Tongue (tissue), 3 donors: ENCODE measurements at places on chromosomes 1 and 21. TPM values are rescaled to one million over a fixed set of nuclear protein-coding genes. Genes with fewer than 3 reads are reported as not detected.

NR1I3 gene
- not detected for total RNA-seq

DNAJC28 gene
- 2.8 TPM for total RNA-seq

DOP1B gene
- total RNA-seq = 26.1 TPM

SLC44A5 gene
- 0.82 TPM for total RNA-seq

XCL1 gene
- total RNA-seq = not detected

SH2D2A gene
- not detected for total RNA-seq

KISS1 gene
- total RNA-seq = not detected

LIN28A gene
- not detected for total RNA-seq

HHIPL2 gene
- total RNA-seq = not detected

ITGB2 gene
- total RNA-seq = 17.3 TPM

AQP10 gene
- not detected for total RNA-seq

C8A gene
- not detected for total RNA-seq

MXRA8 gene
- total RNA-seq = 95.3 TPM

KRTAP19-3 gene
- total RNA-seq = not detected

PYHIN1 gene
- 0.21 TPM for total RNA-seq

S100A2 gene
- 46.5 TPM for total RNA-seq

LHX8 gene
- total RNA-seq = 9.4 TPM

OR2T4 gene
- not detected for total RNA-seq

OR2L3 gene
- 0.10 TPM for total RNA-seq

ZBTB8A gene
- 13.3 TPM for total RNA-seq

LSM10 gene
- total RNA-seq = 8.8 TPM

GPR89A gene
- total RNA-seq = 38.6 TPM

GABPB2 gene
- 18.1 TPM for total RNA-seq

ASAP3 gene
- 66.7 TPM for total RNA-seq

ARMH1 gene
- total RNA-seq = 1.6 TPM

C1orf56 gene
- total RNA-seq = 2.9 TPM

DENND1B gene
- total RNA-seq = 26.4 TPM

SAMD13 gene
- total RNA-seq = 5.9 TPM

SLC27A3 gene
- total RNA-seq = 15.2 TPM

NPR1 gene
- total RNA-seq = 8.5 TPM

FLG2 gene
- total RNA-seq = 0.21 TPM

UQCRHL gene
- 1.1 TPM for total RNA-seq

LYPD8 gene
- total RNA-seq = not detected

PGLYRP4 gene
- total RNA-seq = 0.31 TPM

SLC35D1 gene
- 11.8 TPM for total RNA-seq

CLDN17 gene
- total RNA-seq = not detected

SPRR2A gene
- total RNA-seq = 3.1 TPM

LHX4 gene
- not detected for total RNA-seq

GRIK1 gene
- 0.31 TPM for total RNA-seq

OR10Z1 gene
- not detected for total RNA-seq

C1orf116 gene
- total RNA-seq = 3.6 TPM

GABRD gene
- total RNA-seq = 0.82 TPM

NID1 gene
- 158 TPM for total RNA-seq

COL11A1 gene
- 10.4 TPM for total RNA-seq

AIRE gene
- 0.10 TPM for total RNA-seq

OR10T2 gene
- total RNA-seq = not detected

SIPA1L2 gene
- 71.3 TPM for total RNA-seq

ALX3 gene
- not detected for total RNA-seq

TMEM81 gene
- 0.72 TPM for total RNA-seq
